Stimulated activated CD4-positive, alpha-beta T cell treated with anti-CD3 and anti-CD28 coated beads, Interleukin-1b, Interleukin-23, amount 100 ng/mL, for 4 hours (primary cell): ENCODE measurements at places on chromosomes 11 and 22.

- no peak for DNase-seq
Measured at GRCh38 chr11:76762867-76763572, 20.1 kb upstream of the TSKU start.

DNA sequence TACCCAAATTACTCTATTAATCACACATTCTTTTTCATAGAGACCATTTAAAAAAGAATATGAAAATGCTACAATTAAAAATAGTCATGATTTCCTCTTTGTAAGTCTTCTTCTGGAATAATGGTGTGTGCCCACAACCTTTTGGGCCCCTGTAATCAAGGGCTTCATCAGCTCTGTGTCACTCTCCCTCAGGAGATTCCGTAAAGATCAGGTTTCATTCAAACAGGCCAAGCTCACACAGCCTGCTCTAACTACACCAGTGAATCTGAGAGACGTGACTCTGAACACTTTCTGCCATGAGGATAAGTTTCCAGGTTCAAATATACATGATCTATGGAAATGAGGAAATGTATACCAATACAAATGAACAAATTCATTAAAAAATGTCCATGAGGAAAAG lies 9.5 kb downstream of the DRICH1 start:
- no peak for DNase-seq

- no peak for DNase-seq
Measured at GRCh38 chr22:43919106-43919973, 4.3 kb upstream of the PNPLA3 start.

GRCh38 chr11:18692941-18693760 lies 5.4 kb upstream of the TMEM86A start:
- DNase-seq = no peak

DNA sequence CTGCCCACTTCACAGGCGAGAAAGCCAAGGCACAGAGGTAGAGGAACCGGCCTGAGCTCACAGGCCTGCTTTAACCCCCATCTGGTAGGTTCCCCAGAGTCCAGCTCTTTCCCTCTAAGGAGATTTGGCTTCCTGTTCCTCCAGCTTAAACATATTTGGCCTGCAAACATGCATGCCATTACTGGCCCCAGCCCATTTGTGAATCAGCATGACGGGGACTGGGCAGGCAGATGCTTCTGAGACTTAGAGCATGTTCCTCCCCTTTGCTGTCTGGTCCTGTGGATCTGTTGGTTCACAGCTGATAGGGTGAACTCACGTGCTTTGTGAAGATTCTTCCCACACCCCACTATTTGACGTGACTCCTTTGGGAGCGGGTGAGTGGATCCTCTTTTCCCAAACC lies 12.6 kb downstream of the CHST1 start:
- no peak for DNase-seq

GRCh38 chr11:47332791-47333525 lies 19.5 kb downstream of the MYBPC3 start:
- no peak for DNase-seq

GRCh38 chr11:14578541-14578956 lies 58.4 kb upstream of the PSMA1 start:
- DNase-seq = no peak

DNA sequence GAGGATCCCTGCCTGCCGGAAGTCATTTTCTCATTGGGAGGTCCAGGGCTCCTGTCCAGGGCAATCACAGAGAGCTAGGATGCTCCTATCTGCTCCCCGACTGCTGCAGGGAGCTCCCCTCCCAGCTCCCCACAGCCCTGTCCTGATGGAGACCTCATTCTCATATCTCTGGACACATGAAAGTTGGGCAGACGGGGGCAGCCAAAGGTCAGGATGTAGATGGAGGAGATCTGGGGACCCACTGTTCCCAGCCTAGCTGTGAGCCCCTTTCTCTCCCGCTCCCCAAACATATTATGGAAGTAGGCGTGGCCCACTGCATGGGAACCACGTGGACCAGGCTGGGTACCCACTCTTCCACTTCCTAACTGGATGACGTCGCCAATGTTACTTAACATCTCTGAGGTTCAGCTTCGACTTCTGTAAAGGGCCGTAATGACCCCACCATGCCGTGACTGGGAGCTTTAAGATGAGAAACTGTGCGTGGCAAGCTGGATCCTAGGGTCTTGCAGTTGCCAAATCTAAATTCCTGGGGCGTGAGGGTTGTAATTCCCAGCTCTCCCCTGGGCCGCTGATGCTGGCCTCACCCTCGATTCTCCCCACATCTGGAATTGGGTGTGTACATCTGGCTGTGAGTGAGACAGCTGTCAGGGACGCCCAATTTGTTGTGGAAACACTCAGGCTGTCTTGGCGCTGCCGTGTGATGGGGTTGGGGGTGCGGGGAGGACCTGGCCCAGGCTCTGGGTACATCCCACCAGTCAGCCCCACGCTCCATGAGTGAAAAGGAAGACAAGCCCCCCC lies 1.8 kb downstream of the CDC42EP2 start:
- DNase-seq = no peak
